ENCODE measurements at places on chromosomes 1 and 21.

DNA sequence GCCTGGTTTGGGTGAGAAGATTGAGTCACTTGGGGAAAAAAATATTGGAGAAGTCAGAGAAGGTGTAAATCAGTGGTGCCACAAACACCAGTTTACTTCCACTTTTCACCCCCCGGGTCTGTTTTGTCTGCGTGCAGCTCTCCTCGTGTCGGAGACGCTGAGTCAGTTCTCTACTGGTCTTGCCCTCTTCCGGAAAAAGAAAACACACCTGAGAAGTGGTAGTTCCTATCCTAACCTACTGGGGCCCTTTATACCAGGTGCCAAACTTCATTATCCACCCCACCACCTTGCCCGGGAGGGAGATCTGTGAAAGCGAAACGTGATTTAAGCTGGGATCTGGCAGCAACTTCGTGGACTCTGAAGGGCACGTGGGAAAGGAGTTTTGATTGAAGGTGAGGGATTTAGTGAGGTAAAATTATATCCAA lies 855 bp upstream of the IVNS1ABP start:
- peak; percentile 75 for DNase-seq

- DNase-seq, result no peak
These were observed 1.1 kb upstream of the PLCH2 start for GRCh38 chr1:2474933-2475371.

GRCh38 chr1:236759252-236759859 lies 35.7 kb upstream of the MTR start:
- no peak for DNase-seq

DNA sequence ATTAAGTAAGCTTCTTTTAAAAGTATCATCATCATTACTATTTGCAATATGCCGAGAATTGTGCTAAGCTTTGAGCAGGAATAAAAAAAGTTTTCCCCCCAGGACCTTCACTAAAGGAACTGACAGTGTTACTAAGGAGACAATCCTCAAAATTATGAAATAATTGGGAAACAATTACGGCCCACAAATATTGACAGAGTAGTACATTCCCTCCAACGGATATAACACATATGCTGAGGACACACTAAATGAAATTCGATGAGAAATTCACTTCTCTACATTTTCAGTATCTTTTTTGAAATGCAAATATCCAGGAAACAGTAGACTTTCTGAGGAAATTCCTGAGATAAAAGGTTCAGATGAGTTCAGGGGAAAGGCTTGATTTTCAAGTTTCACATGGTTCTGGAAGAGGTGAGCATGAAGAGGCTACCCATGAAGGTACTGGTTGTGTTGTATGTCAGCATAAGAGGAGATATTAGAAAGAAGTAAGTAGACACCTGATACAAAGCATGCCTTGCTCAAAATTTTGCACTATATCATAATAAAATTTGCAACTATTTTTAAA lies 171.2 kb upstream of the NR5A2 start:
- DNase-seq, result no peak

DNA sequence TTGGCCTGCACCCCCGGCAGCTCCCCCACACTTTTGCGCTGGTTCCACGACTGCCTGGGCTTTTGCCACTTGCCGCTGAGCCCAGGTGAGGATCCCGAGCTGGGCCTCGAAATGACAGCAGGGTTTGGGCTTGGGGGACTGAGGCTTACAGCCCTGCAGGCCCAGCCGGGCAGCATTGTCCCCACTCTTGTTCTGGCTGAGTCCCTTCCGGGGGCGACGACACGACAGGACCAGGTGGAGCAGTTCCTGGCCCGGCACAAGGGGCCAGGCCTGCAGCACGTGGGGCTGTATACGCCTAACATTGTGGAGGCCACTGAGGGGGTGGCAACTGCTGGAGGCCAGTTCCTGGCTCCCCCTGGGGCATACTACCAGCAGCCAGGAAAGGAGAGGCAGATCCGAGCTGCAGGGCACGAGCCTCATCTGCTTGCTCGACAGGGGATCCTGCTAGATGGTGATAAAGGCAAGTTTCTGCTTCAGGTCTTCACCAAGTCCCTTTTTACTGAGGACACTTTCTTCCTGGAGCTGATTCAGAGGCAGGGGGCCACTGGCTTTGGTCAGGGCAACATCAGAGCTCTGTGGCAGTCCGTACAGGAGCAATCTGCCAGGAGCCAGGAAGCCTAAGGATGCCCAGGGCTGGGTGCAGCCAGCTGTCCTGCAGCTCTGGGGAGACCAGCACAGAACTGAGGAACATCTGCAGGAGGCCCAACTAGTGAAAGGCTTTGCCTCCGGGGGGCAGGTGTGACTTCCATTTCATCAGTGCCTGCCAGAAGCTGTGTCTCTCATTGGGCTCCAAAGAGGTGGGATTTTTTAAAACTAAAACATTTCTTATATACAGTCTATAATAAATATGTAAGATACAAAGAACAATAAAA lies 1.2 kb downstream of the HPDL start:
- DNase-seq, result no peak

- no peak for DNase-seq
These were observed 16.7 kb downstream of the ABCG1 start for GRCh38 chr21:42235593-42235992.

- no peak for DNase-seq
These were observed 19.7 kb upstream of the LAPTM5 start for GRCh38 chr1:30777060-30777903.

Data from activated CD8-positive, alpha-beta memory T cell treated with anti-CD3 and anti-CD28 coated beads, Interleukin-2, amount 50 U/mL, for 4 hours (primary cell).